Epithelial cell of proximal tubule (primary cell): ENCODE measurements at places on chromosomes 16 and 17. TPM values are rescaled to one million over a fixed set of nuclear protein-coding genes. Genes with fewer than 3 reads are reported as not detected.

DNA sequence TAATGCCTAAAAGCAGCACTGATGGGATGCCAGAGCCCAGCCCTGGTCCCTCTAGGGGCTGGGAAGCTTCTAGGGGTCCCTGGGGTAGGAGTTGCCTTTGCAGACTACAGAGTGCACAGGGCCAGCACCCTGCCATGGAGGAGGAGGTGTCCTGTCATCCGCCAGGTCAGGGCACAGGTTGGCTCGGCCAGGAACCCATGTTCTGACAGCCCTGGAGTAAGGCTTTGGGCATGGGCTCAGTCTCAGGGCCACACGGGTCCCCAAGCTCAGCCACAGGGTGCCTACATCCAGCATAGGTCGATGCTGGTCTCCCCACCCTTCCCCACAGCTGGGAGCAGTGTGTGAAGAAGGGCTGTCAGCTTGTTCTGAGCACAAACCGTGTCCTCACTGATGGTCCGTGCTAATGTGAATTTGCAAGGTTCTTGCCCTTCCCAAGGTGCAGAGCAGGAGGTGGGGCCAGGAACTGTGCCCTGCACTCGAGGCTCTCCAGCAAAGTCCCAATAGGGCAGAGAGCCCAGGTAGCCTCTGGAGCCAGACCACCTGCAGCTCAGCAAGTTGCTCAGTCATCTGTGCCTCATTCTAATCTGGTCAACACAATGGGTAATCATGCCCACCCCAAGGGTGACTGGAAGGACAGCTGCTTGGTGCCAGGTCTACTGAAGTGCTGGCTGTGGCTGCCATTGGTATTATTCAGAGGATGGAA is 72.8 kb downstream of the AMFR start:
- DNase-seq, result no peak

GRCh38 chr17:65103896-65104295 is 33.3 kb upstream of the RGS9 start:
- no peak for DNase-seq

GRCh38 chr16:4979736-4980660 is 21.9 kb downstream of the SEC14L5 start:
- DNase-seq, result no peak

DNA sequence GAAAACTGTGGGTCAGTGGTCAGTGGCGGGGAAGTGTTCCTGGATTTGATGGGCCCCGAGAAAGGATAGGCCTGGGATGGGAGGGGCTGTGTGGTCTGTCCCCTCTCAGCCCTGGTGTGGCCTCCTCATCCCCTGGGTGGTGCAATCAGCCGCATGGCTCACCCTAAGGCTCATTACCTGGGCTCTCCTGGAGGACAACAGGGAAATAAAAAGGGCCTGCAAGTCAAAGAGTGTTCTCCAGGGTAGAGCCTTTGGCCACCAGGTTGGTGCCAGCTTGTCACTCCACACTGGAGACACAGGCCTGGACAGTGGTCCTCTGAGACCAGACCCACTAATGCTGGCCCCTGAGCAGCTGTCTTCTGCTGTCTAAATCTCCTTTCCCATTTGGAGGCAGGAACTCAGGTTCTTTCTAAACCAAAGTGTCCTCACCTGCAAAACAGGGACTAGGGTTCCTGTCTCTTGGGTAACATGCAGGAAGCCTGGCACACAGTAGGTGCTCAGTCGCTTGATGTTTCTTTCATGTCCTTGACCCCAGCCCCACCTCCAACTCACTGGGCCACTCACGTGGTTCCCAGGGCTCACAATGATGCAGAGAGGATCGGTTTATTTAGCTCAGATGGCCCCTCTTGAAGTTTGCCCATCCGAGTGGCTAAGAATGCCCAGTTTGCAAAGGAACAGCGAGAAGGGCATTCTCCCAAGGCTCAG is 2.4 kb downstream of the NDRG4 start:
- DNase-seq, result no peak

DNA sequence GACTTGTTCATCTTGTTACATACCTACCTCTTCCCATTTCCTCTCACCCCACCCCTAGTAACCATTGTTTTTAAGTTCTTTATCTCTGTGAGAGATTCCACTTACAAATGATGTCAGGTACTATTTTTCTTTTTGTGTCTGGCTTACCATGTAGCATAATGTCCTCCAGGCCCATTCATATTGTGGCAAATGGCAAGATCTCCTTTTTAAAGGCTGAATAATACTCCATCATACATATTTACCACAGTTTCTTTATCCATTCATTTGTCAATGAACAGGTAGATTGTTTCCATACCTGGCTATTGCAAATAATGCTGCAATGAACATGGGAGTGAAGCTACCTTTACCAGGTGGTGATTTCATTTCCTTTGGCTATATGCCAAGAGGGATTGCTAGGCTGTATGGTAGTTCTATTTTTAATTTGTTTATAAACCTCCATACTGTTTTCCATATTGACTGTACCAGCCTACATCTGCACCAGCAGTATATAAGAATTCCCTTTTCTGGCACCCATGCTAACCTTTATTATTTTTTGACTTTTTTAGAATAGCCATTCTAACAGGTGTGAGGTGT is 53.9 kb downstream of the NSRP1 start:
- DNase-seq, result no peak

- no peak for DNase-seq
Measured at GRCh38 chr16:23874613-23875294, 39.0 kb downstream of the PRKCB start.

CDH1 gene
- 29.2 and 56.8 TPM in 2 replicates for total RNA-seq

C16orf46 gene
- 0.22 and 0.35 TPM in 2 replicates for total RNA-seq

FOXL1 gene
- total RNA-seq, result 11.6 and 14.6 TPM in 2 replicates

SLFN14 gene
- total RNA-seq, result not detected in 2 replicates
